Activated B cell treated with CpG ODN at 0.5 μM for 24 hours (primary cell): ENCODE measurements at places on chromosomes 4 and X. TPM values are rescaled to one million over a fixed set of nuclear protein-coding genes. Genes with fewer than 3 reads are reported as not detected.

- H3K27me3 ChIP-seq, result no peaks in the 10 kb centered on the region
- peaks cover 16% of the 10 kb centered on the region for H3K4me1 ChIP-seq
- H3K36me3 ChIP-seq, result no peaks in the 10 kb centered on the region
- DNase-seq, result no peak
- no peak overlapping the region for H3K4me3 ChIP-seq
These were observed 15.7 kb upstream of the DRP2 start for GRCh38 chrX:101203761-101204351.

DNA sequence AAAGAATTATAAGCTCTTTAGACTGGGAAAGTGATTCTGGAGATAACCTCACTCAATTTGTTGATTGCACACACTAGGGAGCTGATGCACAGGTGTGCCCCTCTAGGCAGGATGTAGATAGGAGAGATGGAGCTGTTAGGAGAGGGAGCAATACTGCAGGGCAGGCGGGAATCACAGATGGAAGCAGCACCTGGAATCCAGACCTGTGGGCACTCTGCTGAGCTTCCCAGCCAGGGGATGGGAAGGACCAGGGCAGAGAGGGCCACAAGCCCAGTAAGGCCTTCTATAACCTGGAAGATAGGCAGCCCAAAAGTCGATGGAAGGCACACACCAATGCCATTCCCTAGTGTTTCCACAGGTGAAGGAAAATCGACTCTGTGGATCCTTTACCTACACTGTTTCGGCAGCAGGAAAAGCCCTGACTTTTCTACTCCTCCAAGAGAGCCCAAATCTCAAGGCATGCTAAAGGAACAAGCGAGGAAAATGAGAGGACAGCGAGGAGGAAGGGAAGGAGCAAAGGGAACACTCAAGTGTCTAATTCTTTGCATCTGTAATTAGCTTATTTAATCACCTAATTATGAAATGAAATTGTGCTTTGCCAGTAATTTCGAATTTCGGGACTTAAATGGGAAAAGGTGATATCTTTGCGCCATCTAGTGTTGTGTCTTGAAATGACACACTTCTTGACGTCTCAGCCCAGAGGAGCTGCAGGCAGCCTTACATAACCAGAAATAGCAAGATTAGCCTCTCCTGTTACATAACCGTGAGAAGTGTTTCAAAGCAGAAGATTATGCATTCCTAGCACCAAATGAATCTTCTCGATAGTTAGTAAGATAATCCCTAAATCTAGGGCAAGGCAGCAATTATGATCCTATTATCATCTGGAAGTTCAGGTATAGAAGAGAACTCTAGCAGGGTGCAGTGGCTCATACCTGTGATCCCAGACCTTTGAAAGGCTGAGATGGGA lies 31.0 kb upstream of the TLR3 start:
- no peak for DNase-seq
- H3K27me3 ChIP-seq, result peaks cover 28% of the 10 kb centered on the region
- no peaks in the 10 kb centered on the region for H3K36me3 ChIP-seq
- H3K27ac ChIP-seq, result no peak overlapping the region

GRCh38 chr4:40804598-40804997 lies 54.8 kb downstream of the NSUN7 start:
- H3K4me3 ChIP-seq, result no peak overlapping the region
- H3K27me3 ChIP-seq, result no peaks in the 10 kb centered on the region
- no peaks in the 10 kb centered on the region for H3K36me3 ChIP-seq

- no peak overlapping the region for H3K27ac ChIP-seq
- no peak for DNase-seq
- H3K4me1 ChIP-seq, result peaks cover 10% of the 10 kb centered on the region
- no peaks in the 10 kb centered on the region for H3K36me3 ChIP-seq
- no peaks in the 10 kb centered on the region for H3K27me3 ChIP-seq
These were observed 34.5 kb downstream of the SPINK2 start for GRCh38 chr4:56786955-56787354.

Gene CXorf38
- total RNA-seq, result 20.9 and 21.9 TPM in 2 replicates

Gene SGCB
- 6.5 and 10.8 TPM in 2 replicates for total RNA-seq
